Ovary (tissue), 10 donors: ENCODE measurements at places on chromosomes 6 and 20. TPM values are rescaled to one million over a fixed set of nuclear protein-coding genes. Genes with fewer than 3 reads are reported as not detected.
A peak's percentile ranks its signal among the peaks of the same experiment; 100 is the strongest.

DNA sequence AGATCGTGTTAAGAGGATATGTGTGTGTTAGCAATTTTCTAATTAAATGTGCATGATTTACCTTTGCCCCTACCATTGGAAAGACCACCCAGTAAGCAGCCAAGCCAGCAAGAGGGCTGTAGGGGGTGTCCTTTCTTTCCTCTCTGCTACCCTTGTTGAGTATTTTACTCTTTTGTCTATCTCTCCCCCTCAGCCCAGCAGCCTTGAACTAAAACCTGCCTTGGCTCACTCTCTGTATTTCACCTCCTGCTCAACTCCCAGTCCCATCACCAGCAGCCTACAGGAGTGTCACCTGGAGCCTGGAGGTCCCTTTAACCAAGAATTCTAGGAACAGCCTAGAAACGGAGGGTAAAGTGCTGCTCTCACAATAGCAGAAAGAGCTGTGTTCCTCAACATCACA is 81.0 kb downstream of the HIVEP2 start:
- H3K27ac ChIP-seq, result no peak overlapping the region
- DNase-seq, result no peak
- H3K27me3 ChIP-seq, result no peaks in the 10 kb centered on the region
- no peaks in the 10 kb centered on the region for H3K36me3 ChIP-seq

DNA sequence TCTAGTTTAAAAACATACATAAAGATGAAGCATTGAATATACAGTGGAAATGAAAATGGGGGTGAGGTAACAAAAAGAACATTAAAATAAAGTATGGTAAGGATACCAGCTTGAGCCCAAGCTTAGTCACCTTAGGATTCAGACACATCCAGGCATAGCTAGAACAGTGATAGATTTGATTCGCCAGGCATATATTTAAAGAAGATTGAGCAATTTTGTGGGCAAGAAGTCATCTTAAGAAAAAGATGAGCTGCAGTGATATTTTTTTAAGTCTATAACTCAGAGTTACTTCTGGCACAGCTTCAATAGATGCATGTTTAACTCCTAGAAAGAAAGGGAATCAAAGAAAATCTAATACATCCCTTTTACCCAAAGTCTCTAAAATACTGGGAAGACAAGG is 97.9 kb downstream of the BMP5 start:
- H3K4me3 ChIP-seq, result no peak overlapping the region
- H3K4me1 ChIP-seq, result no peaks in the 10 kb centered on the region
- no peak overlapping the region for H3K27ac ChIP-seq
- H3K27me3 ChIP-seq, result no peaks in the 10 kb centered on the region

GRCh38 chr6:133396233-133396983 is 155.3 kb downstream of the EYA4 start:
- no peaks in the 10 kb centered on the region for H3K4me1 ChIP-seq
- no peak overlapping the region for H3K4me3 ChIP-seq
- DNase-seq, result no peak
- no peaks in the 10 kb centered on the region for H3K36me3 ChIP-seq
- no peak overlapping the region for H3K27ac ChIP-seq
- H3K27me3 ChIP-seq, result no peaks in the 10 kb centered on the region

DNA sequence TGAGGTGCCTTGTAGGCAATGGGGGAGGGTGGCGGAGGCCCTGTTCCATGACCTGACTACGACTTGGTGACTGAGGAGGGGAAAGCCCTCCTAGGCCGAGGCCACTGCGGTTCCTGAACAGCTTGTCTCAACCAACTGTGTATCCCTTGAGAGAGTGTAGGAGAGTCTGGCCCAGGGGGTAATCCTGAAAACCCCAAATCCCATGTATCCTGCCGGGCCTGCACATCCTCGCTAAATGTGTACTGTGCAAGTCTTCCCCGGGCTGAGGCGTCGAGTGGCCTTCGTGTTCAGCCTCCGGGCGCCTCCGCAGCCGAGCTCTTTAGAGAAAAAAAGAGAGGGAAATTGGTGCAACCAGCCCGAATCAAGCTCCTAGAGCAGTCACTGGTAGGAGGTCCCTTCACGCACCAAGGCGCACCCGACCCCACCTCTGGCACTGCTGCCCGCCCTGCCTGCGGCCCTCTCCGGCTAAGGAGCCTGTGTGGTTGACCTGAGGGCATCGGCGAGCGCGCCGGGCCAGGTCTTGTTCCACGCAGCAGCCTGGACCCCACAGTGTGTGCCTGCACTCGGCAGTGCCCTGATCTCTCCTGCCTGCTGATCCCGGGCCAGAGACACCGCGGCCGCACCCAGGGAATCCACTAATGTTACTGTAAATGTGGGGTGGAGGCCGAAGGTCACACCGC is 7.3 kb downstream of the SIM1 start:
- no peak for DNase-seq
- H3K27me3 ChIP-seq, result no peaks in the 10 kb centered on the region
- no peak overlapping the region for H3K4me3 ChIP-seq
- H3K27ac ChIP-seq, result no peak overlapping the region

- no peaks in the 10 kb centered on the region for H3K27me3 ChIP-seq
- no peak overlapping the region for H3K27ac ChIP-seq
- no peaks in the 10 kb centered on the region for H3K36me3 ChIP-seq
- peaks cover 3% of the 10 kb centered on the region for H3K4me1 ChIP-seq
- no peak overlapping the region for H3K4me3 ChIP-seq
Observed at GRCh38 chr6:110812719-110813118, 2.5 kb downstream of the CDK19 start.

- no peak for DNase-seq
- no peak overlapping the region for H3K27ac ChIP-seq
- no peak overlapping the region for H3K4me3 ChIP-seq
Observed at GRCh38 chr6:151409260-151409659, 17.9 kb upstream of the ZBTB2 start.

- H3K27ac ChIP-seq, result peak overlapping the region; percentile 58
- H3K27me3 ChIP-seq, result no peaks in the 10 kb centered on the region
- DNase-seq, result no peak
- no peak overlapping the region for H3K4me3 ChIP-seq
Observed at GRCh38 chr6:113824411-113824810, 32.7 kb upstream of the MARCKS start.

DNA sequence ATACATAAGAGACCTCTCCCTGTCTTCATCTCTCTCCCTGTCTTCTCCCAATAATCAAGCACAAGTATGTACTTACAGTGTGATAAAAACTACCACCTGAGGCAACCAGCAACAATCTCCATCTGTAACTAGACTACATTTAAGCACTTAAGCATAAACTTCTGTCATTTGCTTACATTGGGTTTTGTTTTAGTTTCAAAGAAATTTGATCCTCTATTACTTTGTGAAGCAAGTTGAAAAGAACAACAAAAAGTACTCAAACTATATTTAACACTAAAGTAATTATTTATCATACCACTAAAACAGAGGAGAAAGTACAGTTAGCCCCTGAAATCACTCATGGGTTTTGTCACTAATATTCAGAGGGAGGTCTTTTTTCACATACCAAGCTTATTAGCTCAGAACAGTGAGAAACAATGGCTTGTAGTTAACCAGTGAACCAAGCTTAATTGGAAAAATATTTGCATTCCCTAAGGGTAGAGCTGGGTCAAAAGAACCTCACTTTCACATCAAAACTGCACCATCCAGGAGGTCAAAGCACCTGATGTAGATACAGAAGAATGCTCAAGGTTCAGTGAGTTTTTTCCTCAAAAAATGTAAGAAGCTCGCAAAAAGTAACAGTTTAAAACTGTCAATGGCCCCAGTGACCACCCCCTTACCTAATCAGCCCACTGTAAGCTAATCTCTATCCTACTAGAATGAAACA is 34.1 kb downstream of the DCDC2 start:
- DNase-seq, result no peak
- no peaks in the 10 kb centered on the region for H3K4me1 ChIP-seq
- no peaks in the 10 kb centered on the region for H3K27me3 ChIP-seq
- no peaks in the 10 kb centered on the region for H3K36me3 ChIP-seq

GRCh38 chr20:1707588-1708449 is 50.2 kb upstream of the SIRPG start:
- H3K27ac ChIP-seq, result no peak overlapping the region
- no peak for DNase-seq
- H3K4me3 ChIP-seq, result no peak overlapping the region
- H3K4me1 ChIP-seq, result no peaks in the 10 kb centered on the region
- H3K36me3 ChIP-seq, result no peaks in the 10 kb centered on the region

- H3K4me1 ChIP-seq, result no peaks in the 10 kb centered on the region
- H3K36me3 ChIP-seq, result no peaks in the 10 kb centered on the region
- H3K4me3 ChIP-seq, result no peak overlapping the region
- H3K27ac ChIP-seq, result no peak overlapping the region
- no peaks in the 10 kb centered on the region for H3K27me3 ChIP-seq
Observed at GRCh38 chr6:96613291-96613999, 50.5 kb downstream of the FHL5 start.

DNA sequence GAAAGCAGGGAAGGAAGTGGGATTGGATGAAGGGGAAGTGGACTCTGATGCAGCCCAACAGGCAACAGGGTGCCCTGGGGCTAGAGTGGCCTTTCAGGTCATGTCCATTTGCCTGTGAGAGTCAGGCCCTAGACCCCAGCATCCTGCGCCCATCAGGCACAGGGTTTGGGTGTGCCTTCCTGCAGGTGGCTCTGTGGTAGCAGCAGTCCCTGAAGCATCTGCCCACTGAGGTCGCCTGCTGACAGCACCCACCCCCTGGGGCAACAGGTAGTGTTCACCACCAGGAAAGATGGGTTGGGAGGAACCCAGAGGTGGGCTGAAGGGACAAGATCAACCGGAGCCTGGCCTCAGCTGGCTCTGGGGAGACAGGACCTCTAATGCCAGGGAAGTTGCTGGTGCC is 3.6 kb downstream of the PACSIN1 start:
- peaks cover 3% of the 10 kb centered on the region for H3K27me3 ChIP-seq
- H3K4me3 ChIP-seq, result no peak overlapping the region
- no peaks in the 10 kb centered on the region for H3K4me1 ChIP-seq
- no peak for DNase-seq
- H3K36me3 ChIP-seq, result no peaks in the 10 kb centered on the region
- no peak overlapping the region for H3K27ac ChIP-seq

Gene MCCD1
- not detected for total RNA-seq

Gene RNF5
- total RNA-seq, result 75.4 TPM

Gene SLC32A1
- total RNA-seq, result not detected

Gene PNPLA1
- not detected for total RNA-seq

Gene SRXN1
- 17.9 TPM for total RNA-seq

Gene KIAA1755
- 12.0 TPM for total RNA-seq
